ENCODE measurements at places on chromosomes 5 and 9.

DNA sequence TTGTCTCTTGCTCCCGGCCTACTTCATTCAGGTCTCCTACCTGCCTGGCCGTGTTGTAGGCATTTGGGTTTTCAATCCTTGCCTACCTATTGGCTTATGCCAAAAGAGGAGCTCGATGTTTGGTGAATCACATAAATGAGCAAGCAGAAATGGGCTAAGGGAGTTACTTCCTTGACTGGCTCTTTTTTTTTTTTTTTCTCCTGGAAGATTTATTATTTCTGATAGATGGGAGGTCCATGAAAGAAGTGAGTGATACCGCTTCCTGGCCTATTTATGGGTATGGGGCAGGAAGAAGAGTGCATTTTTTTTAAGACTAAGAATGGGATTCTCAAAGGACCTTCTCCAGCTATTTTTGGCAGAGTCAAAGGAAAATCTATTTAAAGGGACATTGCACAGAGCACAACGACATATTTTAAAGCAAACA is 294.1 kb downstream of the ARHGAP26 start:
- DNase-seq = no peak

- no peak for DNase-seq
Observed at GRCh38 chr5:81167544-81167943, 65.6 kb upstream of the CKMT2 start.

- no peak for DNase-seq
Observed at GRCh38 chr9:122402403-122402871, 31.6 kb downstream of the PTGS1 start.

DNA sequence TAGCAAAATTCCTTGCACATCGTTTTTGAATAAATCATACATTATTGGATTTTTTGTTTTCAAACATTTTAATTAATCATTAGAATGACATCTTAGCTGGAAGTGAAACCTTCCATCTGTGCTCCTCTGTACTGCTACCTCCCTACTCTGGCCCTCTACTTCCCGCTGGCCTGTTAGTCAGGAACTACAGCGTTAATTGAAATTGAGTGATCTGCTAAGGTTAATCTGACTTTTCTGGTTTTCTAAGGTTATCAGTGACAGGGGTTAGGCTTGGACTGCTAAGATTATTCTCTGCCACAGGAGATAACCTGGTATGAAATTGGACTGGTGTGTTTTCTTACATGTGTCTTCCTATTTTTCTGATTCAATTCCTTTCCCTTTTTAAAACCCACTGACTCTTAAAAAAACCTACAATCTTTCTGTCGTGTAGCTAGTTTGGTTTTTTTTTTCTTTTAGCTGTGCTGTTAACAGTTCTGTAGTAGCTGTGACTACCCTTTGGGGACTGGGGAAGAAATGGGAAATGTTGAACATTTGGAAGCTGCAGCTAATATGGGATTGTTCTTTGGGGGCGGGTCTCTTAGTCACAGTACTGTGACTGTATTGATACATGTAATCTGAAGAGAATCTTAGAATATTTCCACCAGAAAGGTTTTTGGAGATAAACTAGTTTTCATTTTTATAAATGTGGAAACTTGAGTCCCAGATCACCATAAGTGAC is 4.6 kb downstream of the KIF2A start:
- no peak for DNase-seq

DNA sequence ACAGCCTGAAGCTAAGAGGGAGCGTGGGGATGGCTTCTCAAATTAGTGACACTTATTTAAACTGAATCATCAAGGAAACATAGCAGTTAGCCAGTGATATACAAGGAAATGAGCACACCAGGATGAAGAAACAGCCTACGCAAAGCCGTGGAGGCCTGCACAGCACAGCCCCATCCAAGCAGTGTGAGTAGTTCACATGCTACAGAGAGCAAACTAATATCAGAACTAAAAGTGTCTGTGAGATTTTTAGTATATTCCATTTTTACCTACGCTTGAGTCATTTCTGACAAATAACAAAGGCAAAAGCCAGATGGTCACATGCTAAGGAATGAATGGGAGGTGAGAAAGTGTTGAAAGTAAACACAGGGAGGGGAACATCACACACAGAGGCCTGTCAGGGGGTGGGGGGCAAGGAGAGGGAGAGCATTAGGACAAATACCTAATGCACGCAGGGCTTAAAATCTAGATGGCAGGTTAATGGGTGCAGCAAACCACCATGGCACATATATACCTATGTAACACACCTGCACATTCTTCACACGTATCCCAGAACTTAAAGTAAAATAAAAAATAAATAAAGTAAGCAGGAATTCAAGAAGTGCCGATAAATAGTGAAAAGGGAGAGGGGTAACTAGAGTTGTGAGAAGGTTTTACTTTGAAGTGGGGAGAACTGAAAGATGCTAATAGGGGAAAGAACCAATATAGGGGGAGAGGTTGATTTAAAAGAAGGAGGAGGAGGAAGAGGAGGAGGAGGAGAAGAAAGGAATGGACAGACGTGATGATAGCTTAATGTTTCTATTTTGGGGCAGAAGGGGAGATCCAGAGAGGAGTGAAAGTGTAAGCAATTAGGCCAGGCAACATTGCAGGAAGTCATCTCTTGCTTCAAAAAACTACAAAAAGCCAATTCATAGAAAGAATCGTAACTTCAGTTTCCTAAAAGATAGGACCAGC is 100.9 kb upstream of the PTGER4 start:
- no peak for DNase-seq

GRCh38 chr9:27482709-27483108 is 41.4 kb upstream of the IFNK start:
- DNase-seq = no peak

GRCh38 chr5:147576646-147577535 is 67.0 kb upstream of the DPYSL3 start:
- DNase-seq = peak; percentile 11
